ENCODE measurements at places on chromosomes 7 and 10. TPM values are rescaled to one million over a fixed set of nuclear protein-coding genes. Genes with fewer than 3 reads are reported as not detected.
A peak's percentile ranks its signal among the peaks of the same experiment; 100 is the strongest.

The BLNK gene
- total RNA-seq: 3.4 TPM

GRCh38 chr7:148035950-148036349, 554.6 kb upstream of the C7orf33 start:
- DNase-seq: no peak

The NUTM2E gene
- total RNA-seq: not detected

- no peak for DNase-seq
Observed at GRCh38 chr7:36388423-36388822, 1.2 kb upstream of the ANLN start.

GRCh38 chr7:2722591-2722990, 34.6 kb downstream of the AMZ1 start:
- DNase-seq: no peak

DNA sequence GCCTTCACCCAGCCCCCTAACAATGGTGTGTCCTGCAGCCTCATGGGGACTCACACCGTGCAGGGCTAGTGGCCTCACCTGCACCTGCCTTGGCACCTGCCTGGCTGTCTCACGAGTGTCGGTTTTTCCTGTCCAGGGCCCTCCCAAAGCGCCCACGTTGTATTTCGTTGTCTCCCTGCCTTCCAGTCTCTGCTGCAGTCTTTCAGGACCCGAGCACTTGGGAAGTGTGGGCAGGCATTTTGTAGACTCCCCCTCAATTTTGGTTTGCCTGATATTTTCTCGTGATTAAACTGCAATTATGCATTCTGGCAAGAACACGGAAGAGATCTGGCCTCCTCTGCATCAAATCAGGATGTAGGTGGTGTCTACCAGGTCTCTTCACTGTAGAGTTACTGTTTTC, 17.9 kb downstream of the BNIP3 start:
- no peak for DNase-seq

- DNase-seq: no peak
Observed at GRCh38 chr10:69787681-69788080, 14.0 kb upstream of the COL13A1 start.

The PTF1A gene
- total RNA-seq: not detected

DNA sequence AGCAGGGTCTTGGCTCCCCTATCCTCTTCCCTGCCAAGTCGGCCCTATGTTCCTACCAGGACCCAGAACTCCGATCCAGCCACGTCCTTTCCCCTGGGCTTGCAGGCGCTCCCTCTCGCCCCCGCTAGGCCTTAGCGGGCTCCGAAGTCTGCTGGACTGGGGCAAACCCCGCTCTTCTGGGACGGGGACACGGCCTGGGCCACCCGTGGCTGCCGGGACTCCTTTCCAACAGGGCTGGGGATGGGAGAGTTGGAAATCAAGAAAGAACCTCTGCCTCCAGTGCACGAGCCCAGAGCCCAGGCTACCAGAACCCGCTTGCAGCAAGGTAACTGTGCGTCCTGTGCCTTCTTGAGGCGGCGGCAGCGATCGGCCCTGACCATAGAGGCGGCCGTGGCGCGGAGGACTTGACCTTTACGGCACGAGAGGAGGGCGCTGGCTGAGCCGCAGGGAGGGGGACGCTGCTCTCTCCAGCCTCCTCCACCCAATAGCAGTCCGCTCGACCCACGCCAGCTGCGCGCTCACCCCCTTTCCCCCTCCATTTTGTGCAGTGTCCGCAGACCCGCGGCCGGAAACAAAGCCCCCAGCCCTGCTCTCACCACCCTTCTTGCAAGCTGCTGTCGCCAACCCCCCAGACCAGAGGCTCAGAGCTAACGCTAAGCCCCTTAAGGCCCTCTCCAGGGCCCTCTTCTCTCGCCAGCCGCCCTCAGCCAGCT, 7.0 kb upstream of the HOXA11 start:
- DNase-seq: no peak

The PPIA gene
- 637 TPM for total RNA-seq

The ADO gene
- total RNA-seq: 20.9 TPM

The DNAJB6 gene
- total RNA-seq: 159 TPM

The PNLIPRP2 gene
- not detected for total RNA-seq

DNA sequence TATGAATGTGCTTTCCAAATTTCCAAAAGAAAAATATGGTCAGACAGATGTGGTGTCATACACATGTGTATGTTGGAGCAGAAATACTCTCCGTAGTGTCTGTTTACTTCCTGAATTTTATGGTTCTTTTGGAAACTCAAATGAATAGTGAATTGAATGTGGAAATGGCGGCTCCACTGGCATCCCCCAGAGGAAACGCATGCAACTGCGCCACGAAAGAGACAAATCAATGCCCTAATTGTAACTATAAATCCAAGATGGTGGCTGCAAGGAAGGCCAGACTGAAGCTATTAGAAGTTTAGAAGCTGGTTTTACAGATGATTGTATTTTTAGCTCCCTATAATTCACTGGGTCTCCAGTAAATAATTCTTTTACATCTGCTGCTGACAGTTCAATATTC, 246.7 kb downstream of the FGFR2 start:
- no peak for DNase-seq

DNA sequence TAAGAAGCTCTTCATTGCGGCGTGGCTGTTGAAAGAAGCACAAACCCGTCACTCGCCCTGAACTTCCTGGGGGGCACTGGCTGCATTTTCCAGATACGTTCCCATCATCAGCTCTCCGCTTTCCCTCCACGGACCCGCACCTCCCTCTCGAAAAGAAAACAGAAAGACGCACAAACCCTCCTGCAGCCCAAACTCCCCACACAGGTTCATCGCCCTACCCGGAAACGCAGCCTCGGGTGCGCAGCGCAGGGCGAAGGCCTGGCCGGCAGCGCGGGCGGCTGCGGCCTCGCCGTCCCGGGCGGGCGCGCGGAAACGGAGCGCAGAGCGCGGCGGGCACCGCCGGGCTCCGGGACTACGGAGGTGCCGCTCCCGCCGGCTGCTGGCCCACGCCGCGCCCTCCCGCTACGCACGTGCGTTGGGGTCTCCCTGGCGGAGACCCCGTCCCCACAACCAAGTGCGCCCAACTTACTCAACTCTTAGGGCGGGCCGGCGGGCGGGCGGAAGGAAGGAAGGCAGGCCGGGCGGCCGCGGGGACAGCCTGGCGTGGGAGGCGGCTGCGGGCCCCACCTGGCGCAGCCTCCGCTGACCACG, 822 bp downstream of the ZNF800 start:
- DNase-seq: peak; percentile 48

The PIK3CG gene
- total RNA-seq: 3.0 TPM

DNA sequence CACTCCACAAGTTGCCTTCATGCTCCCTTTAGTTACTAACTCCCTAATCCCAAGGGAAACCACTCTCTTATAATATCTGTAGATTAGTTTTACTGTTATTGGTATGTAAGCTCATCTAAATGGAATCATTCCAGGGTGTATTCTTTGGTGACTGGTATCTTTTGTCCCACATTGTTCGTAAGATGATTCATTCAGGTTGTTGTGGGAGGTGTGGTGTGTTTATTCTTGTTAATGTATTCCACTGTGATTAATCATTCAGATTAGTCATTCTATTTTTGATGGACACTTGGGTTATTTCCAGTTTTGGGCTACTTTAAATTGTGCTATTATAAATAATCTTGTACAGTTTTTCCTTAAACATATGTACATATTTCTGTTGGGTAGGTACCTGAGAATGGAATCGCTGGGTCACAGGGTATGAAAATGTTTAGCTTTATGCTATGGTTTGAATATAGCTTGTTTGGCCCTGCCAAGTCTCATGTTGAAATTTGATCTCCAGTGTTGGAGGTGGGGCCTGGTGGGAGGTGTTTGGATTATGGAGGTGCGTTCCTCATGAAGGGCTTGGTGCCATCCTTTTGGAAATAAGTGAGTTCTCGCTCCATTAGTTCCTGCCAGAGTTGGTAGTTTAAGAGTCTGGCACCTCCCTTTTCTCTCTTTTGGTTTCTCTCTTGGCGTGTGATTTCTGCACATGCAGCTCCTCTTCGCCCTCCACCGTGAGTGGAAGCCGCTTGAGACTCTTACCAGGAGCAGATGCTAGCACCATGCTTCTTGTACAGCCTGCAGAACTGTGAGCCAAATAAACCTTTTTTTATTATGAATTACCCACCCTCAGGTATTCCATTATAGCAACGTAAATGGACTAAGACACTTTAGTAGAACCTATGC, 13.8 kb downstream of the BTRC start:
- no peak for DNase-seq

- no peak for DNase-seq
Observed at GRCh38 chr7:157445246-157445955, 108.6 kb downstream of the DNAJB6 start.

The PSAP gene
- total RNA-seq: 1,441 TPM

DNA sequence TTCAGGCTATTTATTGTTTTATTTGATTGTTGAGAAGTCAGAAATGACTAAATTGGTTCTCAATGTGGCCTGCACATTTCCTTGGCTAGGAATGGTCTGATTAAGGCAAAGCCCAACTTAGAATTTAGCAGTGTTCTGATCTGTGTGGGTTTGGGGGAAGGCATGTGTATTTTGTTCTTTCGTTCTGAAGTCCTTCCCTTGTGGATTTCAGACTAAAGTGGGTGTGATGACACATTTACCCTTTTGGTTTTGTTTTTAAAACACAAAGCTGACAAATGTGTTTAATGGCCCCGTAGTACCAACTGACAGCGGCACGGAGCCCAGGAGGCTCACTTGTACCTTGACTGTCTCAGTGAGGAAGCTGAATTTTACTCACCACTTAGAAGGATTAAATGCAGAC, 452.3 kb upstream of the GALNT17 start:
- no peak for DNase-seq

The CDC14C gene
- not detected for total RNA-seq

DNA sequence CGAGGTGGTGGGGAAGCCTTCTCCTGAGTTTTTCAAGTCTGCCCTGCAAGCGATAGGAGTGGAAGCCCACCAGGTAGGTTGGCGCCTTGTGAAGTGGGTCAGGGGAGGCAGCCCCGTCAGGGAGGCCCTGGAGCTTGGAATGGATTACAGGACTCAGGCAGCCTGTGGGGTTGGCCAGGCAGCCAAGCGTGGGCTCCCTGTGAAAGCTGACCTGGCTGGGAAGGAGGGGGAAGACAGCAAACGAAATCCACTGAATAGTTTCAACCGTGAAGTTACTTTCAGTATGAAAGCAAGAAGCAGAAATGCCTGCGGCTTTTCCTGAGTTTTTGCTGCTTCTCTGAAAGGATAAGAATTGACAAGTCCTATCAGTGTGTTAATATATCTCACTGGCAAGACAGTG, 36.4 kb downstream of the LHPP start:
- no peak for DNase-seq

All from left cardiac atrium (tissue), 4 donors.